Hematopoietic multipotent progenitor cell treated with erythropoietin and hydrocortisone succinate and interleukin-3 and kit ligand, for 8 days (in vitro differentiated cells): ENCODE measurements at places on chromosomes 16 and 17.

GRCh38 chr17:55546481-55546880, 35.2 kb upstream of the SMIM36 start:
- DNase-seq, result no peak

DNA sequence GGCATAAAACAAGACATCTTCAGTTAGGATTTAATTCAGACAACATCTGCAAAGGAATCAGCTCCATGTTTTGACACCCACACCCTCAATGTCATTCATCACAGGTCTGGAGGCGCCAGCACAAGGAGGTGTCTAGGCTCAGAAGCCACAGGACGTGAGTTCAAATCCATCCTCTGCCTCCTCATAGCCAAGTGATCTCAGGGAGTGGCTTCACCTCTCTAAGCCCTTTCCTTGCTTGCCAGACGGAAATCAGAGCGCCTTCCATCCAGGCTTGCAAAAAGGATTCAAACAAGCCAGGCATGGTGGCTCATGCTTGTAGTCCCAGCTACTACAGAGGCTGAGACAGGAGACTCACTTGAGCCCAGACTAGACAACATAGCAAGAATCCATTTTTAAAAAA, 84.6 kb downstream of the GSG1L start:
- no peak for DNase-seq

DNA sequence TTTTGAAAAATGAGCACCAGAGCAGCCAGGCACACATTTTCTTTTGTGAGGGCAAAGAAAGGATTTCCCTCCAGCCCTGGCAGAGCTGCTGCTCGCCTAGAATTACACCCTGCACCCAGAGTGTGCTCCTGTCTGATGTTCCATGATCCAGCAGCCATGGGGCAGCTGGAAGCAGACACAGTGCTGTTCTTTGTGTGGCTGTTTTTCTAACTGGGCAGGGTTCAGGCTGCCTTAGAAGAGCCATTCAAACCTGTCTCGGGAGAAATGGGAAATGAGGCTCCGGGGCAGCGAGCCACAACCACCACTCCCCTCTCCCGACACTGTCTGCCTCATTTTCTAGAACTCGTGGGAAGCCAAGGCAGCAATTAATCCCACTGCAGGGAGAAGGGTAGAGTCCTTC, 28.9 kb downstream of the LITAF start:
- DNase-seq, result no peak

DNA sequence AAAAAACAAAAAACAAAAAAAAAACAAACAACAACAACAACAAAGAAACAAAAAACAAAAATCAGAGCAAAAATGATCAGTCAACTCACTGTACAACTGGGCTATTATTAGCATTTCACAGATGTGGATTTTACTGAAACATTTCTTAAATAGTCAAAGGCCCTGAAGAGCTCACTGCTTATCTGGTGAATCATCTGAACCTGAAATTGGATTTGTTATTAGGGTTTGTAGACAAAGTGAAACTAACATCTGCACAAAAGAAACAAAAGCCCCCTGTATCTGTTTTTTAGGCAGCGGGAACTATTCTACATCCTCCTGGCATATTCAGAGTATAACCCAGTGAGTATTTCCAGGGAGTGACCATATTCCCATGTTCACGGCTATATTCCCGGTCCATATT, 32.6 kb upstream of the KSR1 start:
- no peak for DNase-seq

DNA sequence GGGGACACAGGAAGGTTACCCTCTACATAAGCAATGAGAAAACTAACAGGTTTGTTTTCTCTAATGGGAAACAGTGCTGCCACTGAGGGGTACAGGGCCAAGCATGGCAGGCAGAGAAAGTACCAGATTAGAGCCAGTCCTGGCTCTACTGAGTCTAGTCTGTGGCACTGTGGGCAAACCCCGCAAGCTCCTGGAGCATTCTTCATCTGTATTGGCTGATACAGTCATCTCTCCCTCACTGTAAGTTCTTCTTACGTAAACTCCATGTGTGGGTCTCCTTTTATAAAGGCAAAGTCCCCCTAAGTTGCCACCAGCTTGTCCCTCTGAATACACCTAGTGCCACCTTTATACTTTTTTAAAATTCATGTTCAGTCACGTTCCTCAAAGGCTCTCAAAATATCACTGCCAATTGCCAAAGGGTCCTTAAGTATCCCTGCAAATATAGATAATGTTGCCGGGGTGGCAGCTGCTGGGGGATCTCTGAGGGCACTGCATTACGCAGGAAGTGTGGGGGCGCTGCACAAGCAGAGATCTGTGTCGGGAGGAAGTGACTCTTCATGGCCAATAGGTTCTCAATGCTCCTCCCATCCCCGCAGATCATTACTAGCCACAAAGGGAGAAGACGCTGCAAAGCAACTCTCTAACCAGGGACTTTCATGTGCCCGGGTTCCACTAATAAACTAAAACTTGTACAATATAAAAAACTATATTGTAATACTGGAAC, 18.8 kb downstream of the XPO6 start:
- DNase-seq, result peak; percentile 68

- DNase-seq, result no peak
Observed at GRCh38 chr17:47077576-47077975, 98.5 kb upstream of the RPRML start.

GRCh38 chr16:678858-679813, 1.1 kb upstream of the STUB1 start:
- DNase-seq, result peak; percentile 84

GRCh38 chr17:2057760-2058585, 3.1 kb downstream of the HIC1 start:
- DNase-seq, result no peak

DNA sequence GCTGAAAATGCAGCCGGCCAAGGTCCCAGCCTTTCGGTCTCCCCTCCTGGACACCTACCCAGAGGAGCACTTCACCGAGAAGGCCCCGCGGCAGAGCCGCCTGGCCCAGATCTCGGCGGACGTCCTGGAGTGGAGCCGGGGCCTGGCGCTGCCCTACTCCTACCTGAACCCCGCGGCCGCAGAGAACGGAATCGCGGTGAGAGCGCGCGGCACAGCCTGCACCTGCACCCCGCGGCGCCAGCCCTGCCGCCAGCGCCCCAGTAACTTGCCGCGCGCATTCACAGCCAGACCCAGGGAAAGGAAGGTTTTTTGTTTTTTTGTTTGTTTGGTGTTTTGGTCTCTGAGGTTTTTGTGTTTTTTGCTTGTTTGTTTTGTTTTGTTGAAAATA, 15.2 kb downstream of the ALOX12B start:
- no peak for DNase-seq

- no peak for DNase-seq
Observed at GRCh38 chr16:17368446-17368845, 102.3 kb downstream of the XYLT1 start.

- no peak for DNase-seq
Observed at GRCh38 chr16:60636117-60636516, 1400.1 kb downstream of the CDH8 start.

DNA sequence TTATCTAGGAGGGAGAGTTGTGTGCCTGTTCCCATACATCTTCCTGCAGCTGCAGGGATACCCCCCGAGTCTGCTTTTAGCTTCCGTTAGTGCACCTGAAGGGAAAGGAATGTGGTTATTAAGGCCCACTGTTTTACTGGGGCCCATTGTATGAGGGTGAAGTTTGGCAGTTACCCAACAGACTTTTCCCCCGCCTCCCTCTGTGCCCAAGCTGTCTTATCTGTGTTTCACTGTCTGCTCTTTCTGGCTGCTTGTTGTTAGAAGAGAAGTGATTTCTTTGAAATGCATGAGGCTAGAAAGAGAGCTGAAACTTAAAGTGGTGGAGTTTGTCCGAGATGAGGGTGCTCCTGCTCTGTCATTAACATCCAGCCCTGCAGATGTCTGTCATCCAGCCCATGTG, 7.4 kb upstream of the OR1A2 start:
- peak; percentile 16 for DNase-seq

- no peak for DNase-seq
Observed at GRCh38 chr16:30619202-30619601, 9.0 kb upstream of the ZNF689 start.

DNA sequence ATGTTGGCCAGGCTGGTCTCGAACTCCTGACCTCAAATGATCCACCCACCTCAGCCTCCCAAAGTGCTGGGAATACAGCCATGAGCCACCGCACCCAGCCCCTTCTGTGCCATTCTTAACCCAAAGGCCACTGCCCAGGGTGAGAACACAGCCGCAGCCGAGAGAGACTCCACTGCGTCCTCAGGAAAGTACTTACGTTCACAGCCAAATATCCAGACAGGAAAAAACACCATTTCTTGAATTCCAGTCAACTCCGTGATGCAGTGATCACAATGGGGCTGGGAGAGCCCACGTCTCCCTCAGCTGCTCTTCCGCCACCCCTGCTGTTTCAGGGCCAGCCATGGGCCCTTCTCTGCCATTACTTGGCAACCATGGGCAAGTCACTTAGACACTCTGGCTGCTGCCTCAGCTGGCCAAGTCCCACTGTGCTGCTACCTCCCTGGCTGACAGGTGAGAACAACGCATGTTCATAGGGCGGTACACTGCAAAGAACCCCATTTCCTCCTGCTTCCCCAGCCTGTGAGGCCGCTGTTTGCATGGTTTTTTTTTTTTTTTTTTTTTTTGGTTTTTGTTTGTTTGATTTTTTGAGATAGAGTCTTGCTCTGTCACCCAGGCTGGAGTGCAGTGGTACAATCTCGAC, 4.3 kb downstream of the CDIP1 start:
- DNase-seq, result no peak

- DNase-seq, result no peak
Observed at GRCh38 chr17:82058230-82058854, 6.6 kb downstream of the GPS1 start.

DNA sequence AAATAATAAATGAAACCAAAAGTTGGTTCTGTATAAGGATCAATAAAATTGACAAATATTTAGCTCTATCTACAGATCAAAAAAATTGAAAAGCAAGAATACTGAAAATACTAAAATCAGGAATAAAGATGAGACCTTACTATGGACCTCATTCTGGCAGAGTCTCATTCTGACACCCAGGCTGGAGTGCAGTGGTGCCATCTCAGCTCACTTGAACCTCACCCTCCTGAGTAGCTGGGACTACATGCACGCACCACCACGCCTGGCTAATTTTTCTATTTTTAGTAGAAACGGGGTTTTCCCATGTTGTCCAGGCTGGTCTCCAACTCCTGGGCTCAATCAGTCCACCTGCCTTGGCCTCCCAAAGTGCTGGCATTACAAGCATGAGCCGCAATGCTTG, 22.0 kb upstream of the KREMEN2 start:
- no peak for DNase-seq

DNA sequence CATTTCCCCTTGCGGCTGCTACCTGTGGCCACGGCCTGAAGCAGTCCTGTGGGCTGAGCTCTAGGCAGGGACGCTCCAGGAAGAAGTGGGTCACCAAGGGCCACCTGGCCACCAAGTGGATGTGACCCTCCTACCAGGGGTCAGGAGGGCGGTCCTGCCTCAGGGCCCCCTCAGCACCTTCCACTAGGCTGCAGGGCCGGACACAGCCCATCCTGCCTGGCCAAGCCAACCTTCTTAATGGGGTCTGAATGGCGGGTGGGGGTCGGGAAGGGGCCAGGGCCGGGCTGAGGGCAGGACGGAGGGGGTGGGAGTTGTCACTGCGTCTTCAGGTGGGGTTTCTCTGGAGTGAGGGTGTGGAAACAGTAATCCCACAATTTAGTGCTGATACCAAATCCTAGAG, 13.2 kb upstream of the MLKL start:
- no peak for DNase-seq

GRCh38 chr16:86424985-86425384, 85.3 kb upstream of the FOXF1 start:
- no peak for DNase-seq

DNA sequence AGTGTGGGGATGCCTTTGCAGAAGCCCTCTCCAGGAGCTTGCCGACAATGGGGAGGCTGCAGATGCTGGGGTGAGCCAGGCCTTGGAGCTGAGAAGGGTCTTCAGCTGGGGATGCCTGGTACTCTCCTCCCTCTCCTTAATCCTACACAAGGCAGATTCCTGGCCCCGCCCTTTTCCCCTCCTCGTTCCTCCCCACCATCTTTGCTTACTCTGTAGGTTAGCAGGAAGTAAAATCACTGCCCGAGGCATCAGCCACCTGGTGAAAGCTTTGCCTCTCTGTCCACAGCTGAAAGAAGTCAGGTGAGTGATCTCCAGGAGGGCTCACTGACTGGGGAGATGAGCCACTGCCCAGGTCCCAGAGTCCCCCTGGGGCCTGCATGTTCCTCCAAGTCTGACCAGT, 38.7 kb downstream of the NLRC5 start:
- no peak for DNase-seq

DNA sequence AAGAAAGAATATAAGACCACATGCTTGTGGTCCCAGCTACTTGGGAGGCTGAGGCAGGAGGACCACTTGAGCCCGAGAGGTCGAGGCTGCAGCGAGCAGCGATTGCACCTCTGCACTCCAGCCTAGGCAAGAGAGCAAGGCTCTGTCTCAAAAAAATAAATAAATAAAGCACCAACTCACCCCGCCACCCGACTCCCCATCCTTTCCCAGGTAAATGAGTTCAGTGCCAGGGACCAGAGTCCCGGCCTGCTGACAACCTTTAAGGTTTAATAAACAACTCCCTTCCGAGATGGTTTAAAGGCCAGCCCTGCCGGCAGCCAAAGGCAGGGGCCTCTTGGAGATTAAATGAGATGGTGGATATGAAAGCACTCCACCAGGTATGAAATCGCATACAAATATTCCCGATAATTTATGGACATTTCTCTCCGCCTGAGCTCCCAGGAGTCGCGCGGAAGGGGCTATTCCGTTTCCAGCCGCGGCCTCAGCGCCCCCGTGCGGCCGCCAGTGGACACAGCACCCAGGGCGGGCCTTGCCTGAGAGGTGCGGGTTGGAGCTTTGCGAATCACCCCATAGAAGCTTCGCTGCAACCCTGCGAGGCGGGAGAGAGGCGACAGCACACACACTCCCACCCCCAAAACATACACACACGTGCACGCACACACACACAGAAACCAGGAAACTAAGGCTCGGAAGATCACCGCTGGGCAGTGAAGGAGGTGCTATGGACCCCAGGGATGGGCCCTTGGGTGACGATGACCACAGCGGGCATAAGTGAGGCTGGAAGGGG, 4.0 kb upstream of the RPL38 start:
- peak; percentile 52 for DNase-seq

DNA sequence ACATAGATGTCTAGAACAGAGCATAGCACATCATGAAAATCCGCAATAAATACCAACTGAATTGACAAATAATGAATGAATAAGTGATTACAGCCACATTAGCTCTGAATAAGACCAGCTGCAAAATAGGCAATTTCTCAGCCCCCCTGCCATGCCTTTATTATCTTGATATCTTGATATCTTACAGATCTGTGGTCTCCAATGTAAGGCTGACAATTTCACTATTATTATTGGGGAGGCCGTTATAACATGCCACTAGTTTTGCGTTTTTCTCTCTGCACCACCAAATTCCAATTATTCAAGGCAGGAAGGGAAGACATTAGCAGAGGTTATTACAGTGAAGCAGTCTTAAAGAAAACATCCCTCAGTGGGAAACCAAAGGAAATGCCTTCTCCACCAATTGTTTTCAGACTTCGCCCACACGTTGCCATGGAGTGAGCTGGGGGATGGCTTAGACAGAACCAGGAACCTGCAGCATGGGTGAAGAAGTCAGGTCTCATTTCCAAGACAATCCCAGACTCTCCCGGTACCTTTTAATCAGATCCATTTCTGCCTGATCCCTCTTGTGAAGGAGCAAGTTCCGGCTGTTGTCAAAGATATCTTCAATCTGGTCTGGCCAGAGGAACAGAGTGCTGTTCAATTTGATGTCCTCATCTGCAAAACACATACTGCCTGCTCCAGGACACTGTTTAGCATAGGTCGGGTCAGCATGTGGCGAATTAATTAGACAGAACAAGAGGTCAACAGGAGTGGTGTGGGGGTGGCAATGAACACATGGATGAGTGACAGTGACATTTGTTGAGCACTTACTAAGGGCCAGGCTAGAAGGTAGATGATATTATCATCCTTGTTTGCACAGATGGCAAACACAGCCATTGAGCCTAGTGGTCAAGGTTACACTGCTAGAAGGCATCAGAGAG, 46.4 kb downstream of the DNAH3 start:
- DNase-seq, result no peak
